Smooth muscle cell of the pulmonary artery (primary cell): ENCODE measurements at places on chromosomes 16 and 17. TPM values are rescaled to one million over a fixed set of nuclear protein-coding genes. Genes with fewer than 3 reads are reported as not detected.

Gene CPHXL2
- total RNA-seq = not detected in 2 replicates

Gene HSPB9
- 0.07 TPM in 2 replicates for total RNA-seq

Gene ZPBP2
- not detected in 2 replicates for total RNA-seq

Gene KRT40
- not detected in 2 replicates for total RNA-seq

Gene TEX14
- 0.03 and 0.07 TPM in 2 replicates for total RNA-seq

Gene TSC2
- 57.9 and 73.0 TPM in 2 replicates for total RNA-seq

Gene MARCHF10
- under 0.01 and 0.03 TPM in 2 replicates for total RNA-seq

Gene TEX19
- 0.07 TPM in 1 of 2 replicates, not detected in the other for total RNA-seq

Gene HSD17B2
- total RNA-seq = not detected in 2 replicates

Gene DCAKD
- 41.4 and 42.2 TPM in 2 replicates for total RNA-seq

Gene ABCA5
- total RNA-seq = 8.3 and 19.5 TPM in 2 replicates
